Activated T-helper 2 cell treated with anti-CD3 and anti-CD28 coated beads, Interferon-gamma antibody, Interleukin-2, Interleukin-4, amounts not matched to agents 10 μg/mL and 5 μg/mL and 100 μg/mL, durations not matched to agents 14 hours and 24 hours and 36 hours (primary cell): ENCODE measurements at places on chromosomes 13 and 19. TPM values are rescaled to one million over a fixed set of nuclear protein-coding genes. Genes with fewer than 3 reads are reported as not detected.

Gene CFD
- total RNA-seq, result 0.94 and 1.8 TPM in 2 replicates

DNA sequence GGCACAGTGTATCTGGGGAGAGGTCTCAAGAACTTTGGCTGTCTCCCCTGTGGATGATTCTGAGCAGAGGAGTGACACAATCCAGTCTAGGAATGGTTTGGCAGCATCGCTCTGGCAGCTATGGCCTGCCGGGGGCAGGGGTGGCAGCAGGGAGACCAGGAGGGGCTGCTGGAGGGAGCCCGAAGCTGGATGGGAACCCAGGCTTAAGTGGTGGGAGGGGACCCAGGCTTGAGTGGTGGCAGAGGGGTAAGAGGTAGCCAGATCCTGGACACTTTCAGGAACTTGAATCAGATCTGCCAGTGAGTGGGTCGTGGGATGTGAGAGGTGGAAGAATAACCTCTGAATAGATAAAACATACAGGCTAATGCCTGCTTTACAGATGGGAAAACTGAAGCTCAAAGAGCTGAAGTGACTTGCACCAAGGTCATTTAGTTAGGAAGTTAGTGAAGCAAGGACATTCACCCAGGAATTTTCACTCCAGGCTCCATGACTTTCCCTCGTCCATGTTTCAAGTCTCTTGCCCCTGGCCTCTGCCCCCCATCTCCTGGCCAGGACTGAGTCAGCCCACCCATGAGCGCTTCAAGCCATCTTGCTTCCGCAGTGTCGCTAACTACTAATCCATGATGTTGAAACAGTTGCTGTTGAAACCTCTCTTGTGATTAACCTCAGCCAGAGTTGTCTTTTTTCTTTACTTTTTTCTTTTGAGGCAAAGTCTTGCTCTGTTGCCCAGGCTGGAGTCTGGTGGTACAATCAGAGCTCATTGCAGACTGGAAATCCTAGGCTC, 29.9 kb upstream of the C1QTNF9 start:
- peak overlapping the region; percentile 77 for H3K27ac ChIP-seq
- DNase-seq, result no peak
- H3K4me1 ChIP-seq, result peaks cover 51% of the 10 kb centered on the region

Gene COX7A1
- total RNA-seq, result not detected in 2 replicates

Gene ZNF415
- 0.39 and 0.41 TPM in 2 replicates for total RNA-seq

GRCh38 chr19:13850910-13851733, 25.8 kb upstream of the NANOS3 start:
- H3K4me1 ChIP-seq, result peaks cover 27% of the 10 kb centered on the region
- H3K36me3 ChIP-seq, result no peaks in the 10 kb centered on the region
- no peaks in the 10 kb centered on the region for H3K27me3 ChIP-seq
- H3K4me3 ChIP-seq, result peak overlapping the region; percentile 66
- H3K27ac ChIP-seq, result peak overlapping the region; percentile 83

- H3K4me1 ChIP-seq, result no peaks in the 10 kb centered on the region
- H3K36me3 ChIP-seq, result peaks cover 3% of the 10 kb centered on the region
- H3K27ac ChIP-seq, result no peak within 1 kb of the TSS
- peak; percentile 22 for DNase-seq
- peak within 1 kb of the TSS; percentile 64 for H3K4me3 ChIP-seq
Measured at GRCh38 chr19:56671613-56671994, at the start of gene ZNF835. Gene ZNF835, minus strand, starts transcription at chr19:56671757. Its CDS starts 6,559 bp downstream, at chr19:56665198.

DNA sequence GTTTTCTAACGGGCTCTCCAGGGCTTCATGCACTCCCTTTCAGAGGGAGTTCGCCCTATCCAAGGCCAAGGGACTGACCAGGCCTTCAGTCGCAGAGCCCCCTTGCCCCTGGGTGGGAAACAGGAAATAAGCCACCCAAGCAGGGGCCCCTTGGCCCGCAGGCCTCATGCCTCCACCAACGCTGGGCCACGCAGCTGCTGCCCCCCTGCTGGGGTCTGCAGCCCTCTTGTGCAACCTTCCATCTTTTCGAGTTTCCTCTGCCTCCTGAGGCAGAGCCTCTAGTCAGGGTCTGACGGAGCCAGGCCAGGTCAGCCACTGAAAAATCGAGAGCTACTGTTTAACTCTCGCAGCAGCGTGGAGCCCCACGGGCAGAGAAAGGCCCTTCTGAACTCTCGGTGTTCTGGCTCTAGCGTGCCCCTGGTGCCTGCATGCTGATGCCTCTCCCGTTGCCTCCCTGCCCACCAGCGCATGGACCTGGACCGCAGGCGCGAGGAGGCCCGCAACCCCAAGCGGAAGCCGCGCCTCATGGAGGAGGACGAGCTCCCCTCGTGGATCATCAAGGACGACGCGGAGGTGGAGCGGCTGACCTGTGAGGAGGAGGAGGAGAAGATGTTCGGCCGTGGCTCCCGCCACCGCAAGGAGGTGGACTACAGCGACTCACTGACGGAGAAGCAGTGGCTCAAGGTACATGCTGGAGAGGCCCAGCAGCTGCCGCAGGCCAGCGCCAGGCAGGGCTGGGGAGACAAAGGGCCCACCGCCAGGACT, 54.6 kb upstream of the LDLR start:
- no peak for DNase-seq
- no peak overlapping the region for H3K4me3 ChIP-seq
- peaks cover 68% of the 10 kb centered on the region for H3K36me3 ChIP-seq
- no peak overlapping the region for H3K27ac ChIP-seq
- H3K4me1 ChIP-seq, result peaks cover 6% of the 10 kb centered on the region
- no peaks in the 10 kb centered on the region for H3K27me3 ChIP-seq

GRCh38 chr13:66948910-66949309, 281.2 kb downstream of the PCDH9 start:
- no peaks in the 10 kb centered on the region for H3K36me3 ChIP-seq
- H3K27me3 ChIP-seq, result no peaks in the 10 kb centered on the region
- H3K4me3 ChIP-seq, result no peak overlapping the region
- no peaks in the 10 kb centered on the region for H3K4me1 ChIP-seq

- no peak overlapping the region for H3K4me3 ChIP-seq
- H3K36me3 ChIP-seq, result peaks cover 33% of the 10 kb centered on the region
- no peak for DNase-seq
- no peak overlapping the region for H3K27ac ChIP-seq
- H3K27me3 ChIP-seq, result no peaks in the 10 kb centered on the region
Measured at GRCh38 chr19:47373246-47374240, 24.4 kb downstream of the DHX34 start.

Gene PRSS57
- not detected in 2 replicates for total RNA-seq

Gene EDDM13
- total RNA-seq, result 1.7 and 2.2 TPM in 2 replicates

Gene KLK2
- total RNA-seq, result 0.44 TPM in 1 of 2 replicates, not detected in the other

DNA sequence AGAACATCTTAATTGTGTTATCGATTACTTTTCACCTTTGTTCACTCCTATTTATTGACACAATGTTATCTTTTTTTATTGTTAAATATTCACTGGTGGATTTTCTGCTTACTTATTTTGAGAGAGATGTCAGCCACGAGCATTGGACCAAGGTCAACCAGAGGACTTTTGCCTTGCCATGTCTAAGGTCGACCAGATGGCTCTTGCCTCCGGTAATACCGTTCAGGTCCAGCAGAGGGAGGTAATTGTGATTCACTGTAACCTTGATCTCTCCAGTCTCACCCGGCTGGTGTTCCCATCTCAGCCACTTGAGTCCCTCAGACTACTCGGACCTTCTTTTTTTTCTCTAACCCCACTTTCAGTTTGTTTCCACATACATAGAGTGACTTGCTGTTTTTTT, 1438.1 kb downstream of the UQCRFS1 start:
- no peak overlapping the region for H3K27ac ChIP-seq
- no peaks in the 10 kb centered on the region for H3K4me1 ChIP-seq
- H3K36me3 ChIP-seq, result peaks cover 33% of the 10 kb centered on the region
- no peaks in the 10 kb centered on the region for H3K27me3 ChIP-seq
- no peak overlapping the region for H3K4me3 ChIP-seq
- no peak for DNase-seq

DNA sequence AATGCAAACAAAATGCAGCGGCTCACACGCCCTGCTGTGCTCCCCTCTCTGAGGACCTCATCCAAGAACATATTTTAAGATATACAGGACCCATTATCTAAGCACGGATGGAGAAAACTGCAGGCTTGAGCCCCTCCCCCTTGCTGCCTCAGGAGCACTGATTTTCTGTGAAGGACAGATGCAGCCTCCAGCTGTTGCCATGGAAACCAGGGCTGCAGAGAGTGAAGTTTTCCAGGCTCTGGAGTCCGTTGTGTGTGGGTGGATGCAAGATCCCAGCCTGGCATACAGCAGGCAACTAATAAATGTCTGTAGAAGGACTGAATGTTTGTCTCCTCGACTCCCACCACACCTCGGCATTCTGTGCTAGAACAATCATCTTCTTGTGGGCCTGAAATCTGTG, 105.6 kb upstream of the PEG3 start:
- H3K27me3 ChIP-seq, result no peaks in the 10 kb centered on the region
- H3K4me1 ChIP-seq, result no peaks in the 10 kb centered on the region
- no peak overlapping the region for H3K4me3 ChIP-seq

DNA sequence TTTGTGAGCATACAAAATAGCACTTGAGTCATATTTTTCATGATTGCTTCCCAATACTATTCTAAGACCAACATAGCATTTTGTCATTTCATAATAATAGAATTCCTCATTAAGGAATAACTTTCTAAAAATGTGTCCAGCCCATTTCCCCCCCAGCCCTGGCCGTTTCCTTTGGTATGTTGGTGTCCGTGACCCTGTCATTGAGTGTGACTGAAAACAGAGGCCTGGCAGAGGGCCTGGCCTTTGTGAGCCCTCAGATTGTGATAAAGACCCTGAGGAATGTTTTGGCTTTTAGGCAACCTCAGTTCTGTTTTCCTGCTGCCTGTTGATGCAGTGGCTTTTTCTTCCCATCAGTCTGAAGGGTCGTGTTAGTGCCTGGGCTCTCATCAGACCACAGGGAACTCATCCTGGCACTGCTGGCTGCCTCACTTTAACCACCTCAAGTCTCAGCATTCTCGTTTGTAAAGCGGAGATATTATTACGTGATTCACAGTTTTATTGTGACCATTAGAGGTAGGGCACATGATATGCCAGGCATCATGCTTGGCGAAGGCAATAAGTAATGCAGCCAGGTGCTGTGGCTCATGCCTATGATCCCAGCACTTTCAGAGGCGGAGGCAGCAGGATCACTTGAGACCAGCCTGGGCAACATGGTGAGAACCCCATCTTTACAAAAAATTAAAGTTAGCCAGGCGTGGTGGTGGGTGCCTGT, 13.8 kb downstream of the SPINT2 start:
- DNase-seq, result no peak
- no peak overlapping the region for H3K4me3 ChIP-seq
- H3K4me1 ChIP-seq, result peaks cover 24% of the 10 kb centered on the region
- peak overlapping the region; percentile 46 for H3K27ac ChIP-seq

DNA sequence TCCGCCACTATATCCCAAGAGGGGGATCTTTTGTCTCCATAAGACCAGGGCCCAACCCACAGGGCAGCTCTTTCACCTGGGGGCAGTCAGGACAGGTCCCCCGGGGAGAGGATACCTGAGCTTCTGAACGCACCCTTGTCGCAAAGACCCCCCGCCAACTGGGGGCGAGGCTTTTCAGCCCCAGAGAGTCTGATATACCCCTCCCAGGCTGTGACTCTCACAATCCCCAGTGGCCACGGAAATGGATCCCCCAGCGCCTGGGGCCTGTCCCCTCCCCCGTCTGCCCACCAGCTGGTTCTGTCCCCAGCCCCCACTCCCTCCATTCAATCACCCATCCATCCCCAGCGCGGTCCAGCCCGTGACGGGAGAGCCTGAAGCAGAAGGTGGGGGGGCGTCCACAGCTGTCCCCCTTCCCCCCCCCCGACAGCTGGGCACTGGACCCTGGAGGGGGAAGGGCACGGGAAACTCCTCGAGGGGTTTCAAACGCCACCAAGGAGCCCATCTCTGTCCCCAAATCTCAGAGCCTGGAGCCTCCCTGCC, 823 bp downstream of the DOCK6 start:
- DNase-seq, result no peak
- no peaks in the 10 kb centered on the region for H3K36me3 ChIP-seq
- no peak overlapping the region for H3K27ac ChIP-seq

- peak overlapping the region; percentile 80 for H3K27ac ChIP-seq
- no peak overlapping the region for H3K4me3 ChIP-seq
- H3K4me1 ChIP-seq, result peaks cover 9% of the 10 kb centered on the region
- DNase-seq, result no peak
Measured at GRCh38 chr19:5585461-5586299, 17.9 kb upstream of the TINCR start.

- H3K27ac ChIP-seq, result no peak overlapping the region
- peaks cover 33% of the 10 kb centered on the region for H3K4me1 ChIP-seq
- DNase-seq, result peak; percentile 34
- peaks cover 17% of the 10 kb centered on the region for H3K27me3 ChIP-seq
Measured at GRCh38 chr13:46551410-46552302, 1.3 kb upstream of the LRCH1 start.

DNA sequence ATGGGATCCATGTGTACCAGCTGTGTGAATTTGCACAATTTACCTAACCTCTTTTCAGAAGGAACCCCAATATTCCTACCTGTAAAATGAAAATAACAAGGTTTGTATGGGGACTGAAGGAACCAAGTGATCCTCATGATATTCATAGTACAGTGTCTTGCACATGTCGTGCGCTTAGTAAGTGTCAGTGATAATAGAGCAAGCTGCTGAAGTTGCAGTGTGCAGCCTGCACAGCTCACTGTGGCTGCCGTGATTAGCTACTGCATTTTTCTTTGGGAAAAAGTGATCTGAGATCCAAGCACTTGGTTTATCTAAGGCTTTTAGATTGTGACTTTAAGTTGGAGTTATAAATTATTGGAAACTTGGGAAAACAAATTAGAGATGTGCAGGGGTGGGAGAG, 135.9 kb upstream of the FRY start:
- H3K27me3 ChIP-seq, result peaks cover 21% of the 10 kb centered on the region
- H3K27ac ChIP-seq, result no peak overlapping the region
- DNase-seq, result no peak
- no peaks in the 10 kb centered on the region for H3K36me3 ChIP-seq
- H3K4me1 ChIP-seq, result peaks cover 22% of the 10 kb centered on the region

- H3K4me1 ChIP-seq, result no peaks in the 10 kb centered on the region
- H3K36me3 ChIP-seq, result no peaks in the 10 kb centered on the region
- no peaks in the 10 kb centered on the region for H3K27me3 ChIP-seq
- DNase-seq, result no peak
- H3K27ac ChIP-seq, result no peak overlapping the region
Measured at GRCh38 chr19:56253737-56254136, 18.8 kb upstream of the EDDM13 start.

DNA sequence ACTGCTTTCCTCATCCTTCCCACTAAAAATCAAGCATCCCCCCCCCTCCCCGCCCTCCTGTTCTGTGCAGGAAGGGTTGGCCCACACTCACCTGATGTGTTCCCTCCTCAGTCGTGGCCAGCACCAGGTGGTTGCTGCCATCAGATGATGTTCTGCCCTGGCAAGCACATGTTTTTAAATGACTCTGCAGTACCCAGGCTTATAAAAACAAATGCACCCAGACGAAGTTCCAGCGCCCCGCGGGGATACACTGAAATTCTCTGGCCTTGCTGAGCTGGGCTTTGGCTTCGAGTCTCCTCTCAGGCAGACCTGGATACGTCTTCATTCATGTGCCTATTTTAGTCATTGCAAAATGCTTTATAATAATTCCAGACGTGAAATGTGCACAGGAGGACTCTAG, 316.3 kb downstream of the DLEU7 start:
- peaks cover 26% of the 10 kb centered on the region for H3K4me1 ChIP-seq
- H3K27me3 ChIP-seq, result peaks cover 52% of the 10 kb centered on the region
- no peak for DNase-seq
- H3K27ac ChIP-seq, result no peak overlapping the region
- H3K4me3 ChIP-seq, result no peak overlapping the region
